ENCODE measurements at places on chromosomes 12 and 14.

DNA sequence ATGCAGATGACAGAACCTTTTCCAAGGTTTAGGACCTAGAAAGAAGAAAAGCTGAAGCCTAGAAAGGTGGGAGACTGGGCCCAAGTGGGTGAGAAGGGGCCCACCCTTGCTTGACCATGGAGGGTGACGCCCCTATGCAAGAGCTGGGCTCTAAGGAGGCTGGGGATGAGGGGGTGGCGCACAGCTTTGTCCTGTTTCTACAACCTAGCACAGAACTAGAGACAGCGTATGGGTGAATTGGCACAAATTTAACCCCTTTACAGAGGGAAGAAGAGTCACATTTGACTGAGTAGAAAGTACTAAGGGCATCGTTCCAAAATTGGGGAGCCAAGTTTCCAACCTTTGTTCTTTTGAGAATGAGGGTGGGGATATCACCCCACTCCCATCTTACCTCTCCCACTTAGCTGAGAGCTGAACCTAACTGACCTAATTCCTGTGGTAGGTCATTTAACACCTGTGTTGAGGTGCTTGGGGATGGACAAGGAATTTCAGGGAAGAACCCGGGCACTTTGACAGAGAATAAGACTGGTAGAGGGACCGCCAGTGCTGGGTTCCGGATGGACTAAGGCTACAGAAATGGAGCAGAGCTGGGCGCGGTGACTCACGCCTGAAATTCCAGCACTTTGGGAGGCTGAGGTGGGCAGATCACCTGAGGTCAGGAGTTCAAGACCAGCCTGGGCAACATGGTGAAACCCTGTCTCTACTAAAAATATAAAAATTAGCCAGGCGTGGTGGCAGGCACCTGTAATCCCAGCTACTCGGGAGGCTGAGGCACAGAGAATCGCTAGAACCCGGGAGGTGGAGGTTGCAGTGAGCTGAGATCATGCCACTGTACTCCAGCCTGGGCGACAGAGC, 5.2 kb downstream of the NFKBIA start:
- no peak for DNase-seq

DNA sequence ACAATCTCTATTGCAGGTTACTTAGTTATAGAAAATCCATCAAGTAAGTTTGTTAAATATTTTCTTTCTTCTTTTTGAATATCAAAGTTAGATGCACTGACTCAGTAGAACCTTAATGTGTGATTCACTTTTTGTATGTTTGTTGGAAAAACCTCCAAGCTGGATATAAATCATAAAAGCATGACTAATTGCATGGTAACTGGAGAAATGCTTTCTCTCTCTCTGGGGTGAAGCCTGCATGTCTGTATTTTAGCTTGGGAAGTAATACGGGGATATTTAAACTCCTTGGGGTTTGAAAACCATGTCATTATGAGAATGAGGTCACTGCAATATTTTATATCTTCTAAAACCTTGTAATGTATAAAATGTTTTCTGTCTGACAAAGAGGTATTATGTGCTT, 58.6 kb upstream of the MYF6 start:
- DNase-seq = no peak

DNA sequence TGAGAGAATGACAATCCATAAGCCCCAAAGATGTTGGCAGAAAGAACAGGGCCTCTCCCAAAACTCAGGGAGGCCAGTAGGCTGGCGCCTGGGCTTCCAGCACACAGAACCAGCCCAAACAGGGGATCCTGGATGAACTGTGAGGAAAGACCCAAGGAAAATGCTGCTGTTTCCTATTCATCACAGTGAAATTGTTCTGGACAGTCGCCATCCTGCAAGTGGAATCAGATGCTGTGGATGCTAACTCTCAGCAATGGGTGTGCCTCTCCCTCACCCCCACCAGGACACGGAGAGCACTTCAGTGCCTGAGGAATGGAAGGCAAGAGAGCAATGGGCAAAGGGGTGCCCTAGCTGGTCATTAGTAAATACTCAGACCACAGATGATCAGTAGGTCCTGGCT, 80.8 kb downstream of the ANO2 start:
- no peak for DNase-seq

GRCh38 chr14:39946807-39947206, 514.6 kb upstream of the FBXO33 start:
- DNase-seq = no peak

DNA sequence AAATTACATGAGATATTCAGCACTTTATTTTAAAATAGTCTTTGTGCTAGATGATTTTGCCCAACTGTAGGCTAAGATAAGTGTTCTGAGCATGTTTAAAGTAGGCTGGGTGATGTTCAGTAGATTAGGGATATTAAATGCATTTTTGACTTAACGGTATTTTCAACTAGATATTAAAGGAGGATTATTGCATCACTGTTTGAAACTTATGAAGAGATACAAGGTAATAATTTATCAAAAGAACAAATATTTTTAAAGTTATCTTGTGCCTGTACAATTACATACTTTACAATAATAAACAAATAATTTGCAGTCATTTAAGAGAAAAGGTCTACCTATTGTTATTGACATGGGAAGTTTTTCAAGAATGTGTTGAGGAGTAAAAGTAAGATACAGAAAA, 368.6 kb upstream of the DCN start:
- DNase-seq = no peak

Data from stimulated activated naive CD8-positive, alpha-beta T cell treated with anti-CD3 and anti-CD28 coated beads, Interleukin-15, Interleukin-2, amounts not matched to agents 100 U/mL and 50 U/mL, for 24 hours (primary cell).